SK-N-MC (cell line): ENCODE measurements at places on chromosomes 4 and X.

DNA sequence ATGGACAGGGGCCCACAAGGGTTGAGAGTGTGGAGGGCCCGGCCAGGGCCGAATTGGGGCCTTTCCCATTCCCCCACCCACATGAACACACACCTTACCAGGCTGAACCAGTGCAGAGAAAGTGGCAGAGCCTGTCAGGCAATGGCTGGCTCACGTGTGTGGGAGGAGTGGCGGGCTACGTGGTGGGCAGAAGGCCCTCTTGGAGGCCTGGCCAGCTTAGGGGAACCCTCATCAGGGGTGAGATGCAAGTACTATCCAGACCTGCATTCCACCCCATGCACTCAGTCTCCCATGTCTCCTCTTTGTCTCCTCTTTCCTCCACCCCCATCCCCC, 965 bp downstream of the TCEAL4 start:
- no peak for DNase-seq

DNA sequence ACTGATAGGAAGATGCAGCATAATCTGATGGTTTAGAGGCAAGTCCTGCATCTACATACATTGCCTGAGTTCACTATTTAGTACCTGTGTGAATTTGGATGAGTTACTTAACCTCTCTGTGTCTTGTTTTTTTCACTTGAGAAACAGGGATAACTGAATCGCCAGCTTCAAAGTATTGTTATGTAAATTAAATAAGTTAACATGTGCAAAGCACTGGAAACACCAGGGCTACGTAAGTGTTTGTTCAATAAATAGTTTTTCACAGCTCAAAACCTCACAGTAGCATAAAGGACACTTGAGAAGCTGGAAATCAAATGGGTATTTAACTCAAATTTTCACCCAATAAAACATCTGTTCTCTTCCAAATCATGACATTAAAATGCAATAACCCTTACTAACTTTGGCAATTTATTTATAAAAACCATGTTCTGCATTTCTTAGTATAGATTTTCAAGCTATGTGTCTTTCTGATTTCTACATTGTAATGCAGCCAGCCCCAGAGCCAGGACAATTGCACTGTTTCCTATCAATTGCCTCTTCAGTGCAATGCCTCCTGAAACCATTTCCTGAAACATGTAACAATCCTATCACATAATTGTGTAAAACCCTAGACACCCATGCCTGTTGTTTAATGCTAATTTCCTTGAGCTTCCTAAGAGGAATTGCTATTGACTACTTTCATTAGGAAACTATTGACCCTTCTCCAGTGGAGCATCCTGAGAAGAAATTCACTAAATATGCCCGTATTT, 177.1 kb downstream of the UNC5C start:
- no peak for DNase-seq

- DNase-seq: no peak
Measured at GRCh38 chr4:125547836-125548235, 233.1 kb downstream of the FAT4 start.

- DNase-seq: no peak
Measured at GRCh38 chr4:2823301-2823670, 20.4 kb upstream of the ADD1 start.

DNA sequence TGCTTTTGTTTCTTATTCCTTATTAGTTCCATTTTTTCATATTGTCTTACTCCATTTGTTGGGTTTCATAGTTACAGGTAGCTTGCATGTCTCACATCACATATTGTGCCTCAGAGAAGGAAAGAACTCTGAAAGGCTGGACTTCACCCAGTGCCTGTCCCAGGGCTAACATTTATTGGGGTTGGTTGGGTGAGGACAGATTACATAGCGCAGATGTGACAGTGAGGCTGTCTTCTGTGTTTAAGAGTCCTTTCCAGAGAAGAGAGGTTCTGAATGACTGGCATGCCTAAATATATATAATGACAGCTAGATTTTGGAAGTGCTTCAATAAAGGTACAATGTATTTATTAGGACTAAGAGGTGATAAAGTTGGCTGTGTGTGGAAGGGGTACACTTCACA, 2.7 kb downstream of the ZNF330 start:
- no peak for DNase-seq

DNA sequence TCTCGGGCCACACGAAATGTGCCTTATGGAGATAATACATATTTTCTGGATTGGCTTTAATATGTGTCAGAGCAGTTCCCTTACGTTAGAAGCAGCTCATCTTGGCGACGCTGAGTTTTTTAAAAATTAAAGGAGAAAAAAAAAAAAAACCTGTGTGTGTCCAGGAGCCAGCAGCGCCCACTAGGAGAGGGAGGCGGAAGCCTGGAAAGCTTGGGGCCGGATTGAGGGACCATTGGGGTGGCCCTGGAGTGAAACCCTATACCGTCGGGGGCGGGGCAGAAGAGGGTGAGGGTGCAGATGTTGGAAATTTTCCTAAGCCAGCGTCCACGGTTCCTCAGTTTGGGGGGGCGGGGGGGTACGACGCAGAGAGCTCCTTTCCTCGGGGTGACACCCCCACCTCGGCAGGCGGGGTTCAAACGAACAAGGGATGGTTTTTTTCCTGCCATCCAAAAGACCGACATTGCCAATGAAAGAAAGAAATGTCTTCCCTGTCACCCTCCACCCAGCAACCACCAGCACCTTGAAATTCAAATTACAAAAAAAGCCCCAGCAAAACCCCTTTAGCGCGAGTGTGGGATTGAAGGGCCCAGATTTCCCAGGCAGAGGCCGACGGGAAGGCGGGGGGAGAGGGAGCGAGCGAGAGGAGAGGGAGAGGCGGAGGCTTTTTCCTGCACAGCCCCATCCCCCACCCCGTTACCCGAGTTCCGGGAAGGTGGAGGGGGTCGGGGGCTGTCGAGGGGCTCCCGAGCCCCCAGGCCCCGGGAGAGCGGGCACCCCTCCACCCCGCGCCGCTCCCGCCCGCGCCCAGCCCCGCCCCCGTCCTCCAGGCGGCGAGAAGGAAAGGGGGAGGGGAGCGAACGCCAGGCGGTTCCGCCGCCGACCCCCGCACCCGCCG, 859 bp downstream of the SMARCA1 start:
- DNase-seq: no peak

GRCh38 chr4:74219240-74219639, 61.3 kb downstream of the MTHFD2L start:
- no peak for DNase-seq

DNA sequence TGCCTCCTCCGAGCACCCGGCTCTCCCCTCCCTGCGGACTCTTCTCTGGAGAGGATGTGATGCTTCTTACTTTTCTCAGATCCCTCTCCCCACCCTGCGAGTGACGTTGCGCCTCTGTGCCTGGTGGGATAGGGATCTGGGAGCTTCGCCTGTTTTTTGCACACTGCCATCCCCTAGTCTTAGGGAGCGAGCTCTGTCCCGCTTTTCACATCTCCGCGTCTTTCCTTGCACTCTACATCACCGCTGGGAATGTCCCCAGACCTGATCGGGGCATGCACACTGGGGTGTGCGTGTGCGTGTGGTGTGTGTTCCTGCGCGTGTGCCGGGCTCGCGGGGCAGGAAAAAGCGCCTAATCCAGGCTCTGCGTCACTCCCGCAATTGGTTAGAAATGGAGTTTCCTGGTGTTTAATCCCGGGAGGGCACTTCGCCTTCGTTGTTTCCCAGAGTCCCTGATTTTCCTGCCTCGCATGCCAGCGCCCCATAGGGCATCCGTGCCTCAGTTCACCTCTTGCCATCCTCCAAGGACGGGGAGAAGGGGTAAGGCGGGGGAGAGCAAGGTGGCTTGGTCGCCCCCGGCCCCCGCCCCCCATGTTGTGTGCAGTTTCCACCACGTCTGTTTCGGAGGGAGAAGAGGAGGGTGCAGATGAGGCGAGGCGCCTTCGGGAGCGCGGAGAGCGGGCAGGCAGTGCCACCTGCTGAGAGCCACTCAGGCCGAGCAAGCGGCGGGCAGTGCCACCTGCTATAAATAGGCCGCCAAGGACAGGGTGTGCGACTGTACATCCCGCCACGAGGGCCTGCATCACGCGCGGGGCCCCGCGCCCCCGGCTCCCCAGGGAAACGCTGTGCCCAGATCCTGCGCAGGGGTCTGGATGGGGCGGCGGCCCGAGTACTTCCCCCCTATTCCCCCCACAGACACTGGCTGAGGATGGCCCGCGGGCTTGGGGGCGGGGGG, 759 bp upstream of the TBC1D1 start:
- DNase-seq: no peak

DNA sequence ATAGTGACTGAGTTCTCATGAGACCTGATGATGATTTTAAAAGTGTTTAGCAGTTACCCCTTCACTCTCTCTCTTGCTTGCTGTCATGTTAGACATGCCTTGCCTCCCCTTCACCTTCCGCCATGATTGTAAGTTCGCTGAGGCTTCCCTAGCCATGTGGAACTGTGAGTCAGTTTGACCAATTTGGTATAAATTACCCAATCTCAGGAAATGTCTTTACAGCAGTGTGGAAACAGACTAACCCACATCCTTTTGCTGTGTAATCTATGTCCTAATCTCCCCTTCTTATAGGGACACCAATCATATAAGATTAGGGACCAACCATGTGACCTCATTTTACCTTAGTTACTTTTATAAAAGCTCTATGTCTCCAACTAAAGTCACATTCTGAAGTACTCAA, 677.8 kb downstream of the ADGRL3 start:
- DNase-seq: no peak

GRCh38 chrX:150770623-150771022, 77.4 kb downstream of the MTMR1 start:
- no peak for DNase-seq

DNA sequence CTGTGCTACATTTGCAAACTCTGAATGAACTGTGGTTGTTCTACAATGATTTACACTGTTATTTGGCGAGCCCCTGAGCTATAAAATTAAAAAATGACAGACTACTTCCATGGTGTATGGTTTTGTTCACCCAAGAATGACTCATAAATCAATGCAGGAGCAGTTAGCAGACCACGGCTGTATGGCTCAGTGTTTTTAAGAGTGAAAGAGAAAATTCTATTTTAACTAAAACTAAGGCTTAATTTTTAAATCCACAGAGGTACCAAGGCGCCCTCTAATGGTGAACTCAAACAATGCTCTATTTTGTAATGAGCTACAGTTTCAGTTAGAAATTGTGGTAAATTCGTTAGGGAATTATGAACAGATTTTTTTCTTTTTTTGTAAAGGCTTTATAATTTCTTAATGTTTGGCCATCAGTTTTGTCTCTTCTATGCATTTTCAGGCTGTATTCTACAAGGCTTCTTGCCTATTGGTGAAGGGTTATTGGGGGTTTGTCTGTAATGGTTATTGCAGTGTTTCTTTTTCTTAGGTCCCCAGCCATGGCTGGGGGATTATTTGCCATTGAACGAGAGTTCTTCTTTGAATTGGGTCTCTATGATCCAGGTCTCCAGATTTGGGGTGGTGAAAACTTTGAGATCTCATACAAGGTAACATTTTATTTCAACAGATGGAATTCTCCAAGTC, 32.5 kb downstream of the HMGB2 start:
- peak; percentile 58 for DNase-seq

DNA sequence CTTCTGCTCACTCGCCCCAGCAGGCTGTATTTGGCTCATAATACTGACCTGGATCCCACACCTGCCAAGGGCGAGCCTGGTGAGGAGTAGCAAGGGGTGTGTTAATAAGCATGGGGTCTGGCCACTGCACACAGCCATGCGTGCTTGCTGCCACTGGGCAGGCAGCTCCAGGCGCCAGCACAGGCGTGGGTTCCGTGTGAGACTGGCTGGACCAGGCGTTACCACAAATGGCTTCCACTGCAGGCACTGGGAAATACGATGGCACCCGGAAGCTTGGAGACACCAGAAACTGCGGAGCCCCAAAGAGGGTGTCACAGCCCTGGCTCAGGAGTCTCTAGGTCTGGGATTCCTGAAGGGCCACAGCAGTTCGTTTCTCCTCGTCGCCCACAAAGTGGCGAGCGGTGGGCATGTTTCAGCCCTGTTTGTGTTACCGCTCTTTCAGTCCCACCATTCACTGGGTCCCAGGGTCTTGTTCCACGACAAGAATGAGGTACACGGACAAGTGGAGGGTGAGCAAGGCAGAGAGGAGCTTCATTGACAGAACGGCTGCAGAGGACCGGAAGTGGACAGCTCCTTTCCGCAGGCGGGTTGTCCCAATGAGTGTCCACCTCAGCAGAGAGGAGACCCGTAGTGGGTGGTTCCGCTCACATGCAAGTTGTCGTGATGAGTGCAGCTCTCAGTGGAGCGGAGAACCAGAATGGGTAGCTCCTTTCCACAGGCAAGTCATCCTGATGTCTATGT, 428.9 kb downstream of the EPHA5 start:
- DNase-seq: no peak

DNA sequence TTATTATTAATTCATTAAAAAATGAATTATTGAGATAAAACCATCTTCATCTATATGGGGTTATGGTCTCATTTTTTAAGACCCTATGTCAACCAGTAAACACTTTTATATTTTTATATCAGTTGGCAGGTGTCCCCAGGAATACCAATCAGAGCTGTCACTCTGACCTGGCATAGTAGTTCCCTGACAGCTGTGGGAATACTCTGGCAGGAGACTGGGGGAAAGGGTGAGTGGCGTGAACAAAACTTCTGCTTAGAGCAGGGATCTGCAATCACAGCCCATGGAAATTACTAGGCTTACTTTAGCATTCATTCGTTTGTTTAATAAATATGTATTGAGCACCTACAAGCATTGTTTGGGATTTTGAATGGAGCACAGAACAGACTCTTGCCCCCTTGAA, 254.1 kb upstream of the KLF3 start:
- no peak for DNase-seq

GRCh38 chr4:40763228-40763716, 13.5 kb downstream of the NSUN7 start:
- no peak for DNase-seq

- no peak for DNase-seq
Measured at GRCh38 chrX:51569561-51569960, 49.2 kb downstream of the CENPVL3 start.

DNA sequence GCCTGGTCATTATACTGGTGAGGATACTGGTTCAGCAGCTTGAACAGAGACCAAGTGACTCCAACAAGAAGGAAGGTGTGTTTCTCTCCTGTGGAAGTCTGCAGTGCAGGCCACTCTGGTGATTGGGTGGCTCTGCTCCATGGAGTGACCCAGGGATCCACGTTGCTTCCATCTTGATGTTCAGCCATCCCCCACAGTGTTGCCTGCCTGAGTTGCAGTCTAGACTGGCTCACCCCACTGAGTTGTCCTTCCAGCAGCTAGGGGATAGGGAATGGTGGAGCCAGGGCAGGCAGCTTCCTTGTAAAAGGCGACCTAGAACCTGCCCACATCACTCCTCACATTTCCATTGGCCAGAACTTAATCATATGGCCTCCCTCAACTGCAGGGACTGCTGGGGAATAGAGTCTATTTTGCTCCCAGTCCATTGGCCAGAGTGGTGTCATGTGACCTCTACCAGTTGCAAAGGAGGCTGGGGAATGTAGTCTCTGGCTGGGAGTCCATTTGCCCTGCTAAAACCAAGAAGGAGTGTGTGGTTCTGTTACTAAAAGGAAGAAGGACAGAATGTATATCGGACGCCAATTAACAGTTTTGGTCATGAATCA, 8.0 kb downstream of the MAN2B2 start:
- no peak for DNase-seq

- DNase-seq: no peak
Measured at GRCh38 chr4:94451051-94451694, 569 bp upstream of the PDLIM5 start.
